ENCODE measurements at places on chromosomes 7 and 10. TPM values are rescaled to one million over a fixed set of nuclear protein-coding genes. Genes with fewer than 3 reads are reported as not detected.

GPR26 gene
- not detected for total RNA-seq

ADCY1 gene
- total RNA-seq = 0.61 TPM

TBC1D12 gene
- 9.4 TPM for total RNA-seq

PDAP1 gene
- 61.1 TPM for total RNA-seq

CFAP43 gene
- under 0.01 TPM for total RNA-seq

NCAPG2 gene
- 24.0 TPM for total RNA-seq

Measured in epithelial cell of umbilical artery (primary cell).